ENCODE measurements at places on chromosomes 13 and 19.

DNA sequence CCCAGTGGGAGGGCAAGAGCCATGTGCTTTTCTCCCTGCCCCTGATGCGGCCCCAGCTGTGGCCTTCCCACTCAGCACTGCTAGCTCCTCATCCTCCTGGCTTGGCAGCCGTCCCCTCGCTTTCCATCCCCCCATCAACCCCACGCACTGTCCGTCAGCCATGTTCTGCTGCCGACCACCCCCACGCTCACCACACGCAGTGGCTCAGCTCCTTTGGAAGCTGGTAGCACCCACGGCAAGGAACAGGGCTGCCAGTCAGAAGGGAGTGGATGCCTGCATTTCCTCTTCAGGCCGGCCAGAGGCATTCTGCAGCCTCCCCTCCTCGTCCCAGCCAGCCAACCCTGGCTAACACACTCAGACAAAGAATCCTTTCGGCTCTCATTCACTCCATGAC, 6.3 kb downstream of the CALM3 start:
- no peak for DNase-seq

- no peak for DNase-seq
Observed at GRCh38 chr19:13873834-13874515, 3.0 kb upstream of the NANOS3 start.

GRCh38 chr13:44191504-44192171, 182.0 kb upstream of the SERP2 start:
- DNase-seq = no peak

DNA sequence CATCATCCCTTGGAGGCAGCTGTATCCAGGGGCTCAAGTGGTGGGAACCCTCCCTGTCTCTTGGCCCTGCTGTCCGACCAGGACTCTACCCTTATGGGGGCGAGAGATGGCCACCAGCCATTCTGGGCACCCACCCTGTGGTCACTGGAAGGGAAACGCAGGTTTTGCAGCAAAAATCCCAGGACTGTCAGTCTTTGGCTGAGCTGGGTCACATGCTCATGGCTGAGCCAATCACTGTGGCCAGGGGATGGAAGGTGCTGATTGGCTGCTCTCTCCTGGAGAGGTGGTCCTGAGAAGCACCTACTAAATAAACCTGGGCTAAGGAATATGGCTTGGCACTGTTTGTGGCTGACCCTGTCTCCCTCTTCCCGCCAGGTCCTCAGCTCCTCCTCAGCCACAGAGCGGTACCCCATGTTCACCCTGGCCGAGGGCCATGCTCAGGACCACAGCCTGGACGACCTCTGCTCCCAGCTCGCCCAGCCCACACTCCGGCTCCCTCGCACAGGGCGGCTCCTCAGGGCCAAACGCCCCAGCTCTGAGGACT, 8.9 kb downstream of the ATG4D start:
- no peak for DNase-seq

- DNase-seq = no peak
Observed at GRCh38 chr13:85567909-85568308, 231.3 kb downstream of the SLITRK6 start.

GRCh38 chr13:67136157-67136556, 94.0 kb downstream of the PCDH9 start:
- no peak for DNase-seq

- DNase-seq = no peak
Observed at GRCh38 chr13:93889430-93889951, 590.0 kb downstream of the DCT start.

- DNase-seq = no peak
Observed at GRCh38 chr13:52103386-52103785, 25.5 kb downstream of the NEK5 start.

DNA sequence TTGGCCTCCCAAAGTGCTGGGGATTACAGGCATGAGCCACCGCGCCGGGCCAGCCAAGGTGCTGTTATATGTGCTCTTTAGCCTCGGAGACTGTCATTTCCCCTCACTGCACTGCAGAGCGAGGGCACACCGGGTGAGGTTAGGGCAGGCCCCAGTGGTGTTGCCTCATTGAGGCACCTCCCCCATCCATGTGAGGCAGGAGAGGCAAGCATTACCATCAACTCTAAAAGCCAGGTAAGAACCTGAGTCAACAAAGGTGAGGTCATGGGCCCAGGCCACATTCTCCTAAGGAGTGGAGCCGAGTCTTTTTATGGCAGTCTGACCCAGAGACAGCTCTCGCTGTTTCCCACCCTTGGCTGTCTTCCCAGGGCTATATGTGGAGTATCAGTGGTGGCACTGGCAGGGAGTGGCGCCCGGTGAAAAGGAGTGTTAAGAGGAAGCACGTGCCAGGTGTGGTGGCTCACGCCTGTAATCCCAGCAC, 10.9 kb downstream of the B3GNT8 start:
- no peak for DNase-seq

DNA sequence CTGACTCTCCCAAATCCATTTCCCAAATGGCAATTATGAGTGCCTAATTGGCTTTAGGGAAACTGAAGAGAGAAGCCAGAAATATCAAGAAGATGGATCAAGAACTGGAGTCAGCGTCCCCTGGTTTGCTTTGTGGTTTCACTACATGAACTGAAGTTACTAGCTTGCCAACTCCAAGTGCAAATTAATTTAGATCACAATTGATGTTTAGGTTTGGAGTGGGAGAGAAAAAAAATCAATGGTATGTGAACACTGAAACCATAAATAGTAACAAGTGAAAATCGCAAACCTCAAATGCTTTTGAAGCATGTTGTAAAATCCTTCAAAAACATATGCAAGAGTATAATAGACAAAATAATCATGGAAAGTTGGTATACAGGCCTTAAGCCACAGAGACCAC, 1528.6 kb upstream of the SLC10A2 start:
- DNase-seq = no peak

GRCh38 chr13:41426047-41426446, 31.3 kb upstream of the RGCC start:
- no peak for DNase-seq

GRCh38 chr13:72652681-72653080, 74.7 kb downstream of the MZT1 start:
- DNase-seq = no peak

DNA sequence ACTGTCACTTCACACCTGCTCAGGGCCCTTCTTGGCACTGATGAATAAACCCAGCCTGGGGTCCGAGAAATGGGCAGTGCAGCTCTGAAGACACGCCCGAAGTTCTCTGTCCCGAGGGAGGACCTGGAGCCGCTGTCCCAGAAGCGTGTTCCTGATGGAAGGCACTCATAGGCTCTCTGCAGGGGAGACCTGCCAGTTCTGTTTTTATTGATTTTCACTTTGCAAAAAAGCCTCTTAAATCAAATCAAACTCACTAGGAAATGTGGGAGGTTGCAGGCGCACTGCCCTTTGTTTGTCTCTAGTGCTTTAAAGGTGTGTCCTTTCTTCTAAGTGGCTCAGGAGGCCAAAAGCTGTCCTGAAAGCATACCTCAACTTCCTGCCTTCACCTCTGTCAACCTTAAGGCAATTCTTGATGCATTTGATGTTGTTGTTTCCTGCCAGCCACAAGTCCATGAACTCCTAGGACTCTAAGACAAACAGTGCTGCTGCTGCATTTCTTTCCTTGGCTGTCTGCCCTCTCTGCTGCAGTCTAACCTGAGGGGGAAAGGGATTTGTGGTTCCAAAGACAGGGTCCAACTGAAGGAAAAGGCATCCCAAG, 663.2 kb downstream of the UQCRFS1 start:
- no peak for DNase-seq

- no peak for DNase-seq
Observed at GRCh38 chr13:95083758-95084157, 217.5 kb downstream of the ABCC4 start.

- no peak for DNase-seq
Observed at GRCh38 chr19:16111909-16112752, 442 bp downstream of the RAB8A start.

DNA sequence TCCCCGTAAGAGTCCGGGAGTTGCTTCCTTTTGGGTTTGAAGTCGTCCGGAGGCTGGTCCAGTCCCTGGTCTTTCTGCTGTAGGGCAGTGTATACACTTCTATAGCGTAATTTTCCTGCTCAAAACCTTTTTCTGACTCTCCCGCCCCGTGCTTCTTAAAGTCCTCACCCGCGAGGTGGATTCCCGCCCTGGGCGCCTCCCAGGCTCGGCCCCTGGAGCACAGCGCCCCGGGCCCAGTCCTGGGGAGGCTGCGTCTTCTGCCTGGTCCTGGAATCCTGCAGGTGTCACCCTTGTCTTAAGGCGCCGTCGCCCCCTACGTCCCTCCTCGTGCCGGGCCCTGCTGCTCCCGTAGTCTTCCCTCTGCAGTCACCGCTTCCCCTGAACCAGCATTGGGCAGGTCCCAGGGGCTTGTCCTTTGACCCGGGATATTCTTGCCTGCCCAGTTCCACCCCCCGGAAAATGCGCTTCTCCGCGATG, 34.4 kb upstream of the ZNF808 start:
- no peak for DNase-seq

GRCh38 chr19:43779820-43780219, 953 bp downstream of the KCNN4 start:
- no peak for DNase-seq

- no peak for DNase-seq
Observed at GRCh38 chr13:41312176-41312500, 1.1 kb downstream of the NAA16 start.

DNA sequence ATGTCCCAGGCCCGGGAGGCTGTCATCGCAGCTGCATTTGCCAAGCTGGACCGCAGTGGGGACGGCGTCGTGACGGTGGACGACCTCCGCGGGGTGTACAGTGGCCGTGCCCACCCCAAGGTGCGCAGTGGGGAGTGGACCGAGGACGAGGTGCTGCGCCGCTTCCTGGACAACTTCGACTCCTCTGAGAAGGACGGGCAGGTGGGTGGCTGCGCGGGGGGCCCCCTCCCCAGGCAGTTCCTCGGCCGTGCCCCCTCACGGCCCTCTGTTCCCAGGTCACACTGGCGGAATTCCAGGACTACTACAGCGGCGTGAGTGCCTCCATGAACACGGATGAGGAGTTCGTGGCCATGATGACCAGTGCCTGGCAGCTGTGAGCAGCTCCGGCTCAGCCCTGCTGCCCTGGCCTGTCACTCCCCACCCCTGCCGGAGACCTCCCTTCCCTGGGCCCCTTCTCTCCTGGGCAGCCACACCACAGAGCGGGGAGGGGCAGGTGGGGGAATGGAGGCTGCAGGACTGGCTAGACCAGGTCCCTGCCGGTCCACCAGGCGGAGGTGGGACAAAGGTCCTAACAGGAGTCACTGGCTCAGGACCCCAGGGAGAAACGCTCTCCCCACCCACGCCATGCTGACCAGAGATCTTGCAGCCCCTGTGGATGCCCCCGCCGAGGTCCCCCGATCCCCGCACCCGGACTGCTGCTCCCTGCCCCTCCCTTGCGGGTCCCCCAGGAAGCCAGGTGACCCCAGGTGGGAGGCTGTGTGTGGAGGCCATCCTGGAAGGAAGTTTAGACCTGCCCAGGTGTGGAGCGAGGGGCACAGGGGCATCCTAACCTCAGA, 1.1 kb downstream of the CAPS start:
- DNase-seq = no peak
